ENCODE measurements at places on chromosomes 6 and 20.

- DNase-seq = no peak
Measured at GRCh38 chr6:74939151-74939708, 266.6 kb downstream of the COL12A1 start.

- DNase-seq = no peak
Measured at GRCh38 chr6:56959938-56960337, 5.0 kb downstream of the BEND6 start.

DNA sequence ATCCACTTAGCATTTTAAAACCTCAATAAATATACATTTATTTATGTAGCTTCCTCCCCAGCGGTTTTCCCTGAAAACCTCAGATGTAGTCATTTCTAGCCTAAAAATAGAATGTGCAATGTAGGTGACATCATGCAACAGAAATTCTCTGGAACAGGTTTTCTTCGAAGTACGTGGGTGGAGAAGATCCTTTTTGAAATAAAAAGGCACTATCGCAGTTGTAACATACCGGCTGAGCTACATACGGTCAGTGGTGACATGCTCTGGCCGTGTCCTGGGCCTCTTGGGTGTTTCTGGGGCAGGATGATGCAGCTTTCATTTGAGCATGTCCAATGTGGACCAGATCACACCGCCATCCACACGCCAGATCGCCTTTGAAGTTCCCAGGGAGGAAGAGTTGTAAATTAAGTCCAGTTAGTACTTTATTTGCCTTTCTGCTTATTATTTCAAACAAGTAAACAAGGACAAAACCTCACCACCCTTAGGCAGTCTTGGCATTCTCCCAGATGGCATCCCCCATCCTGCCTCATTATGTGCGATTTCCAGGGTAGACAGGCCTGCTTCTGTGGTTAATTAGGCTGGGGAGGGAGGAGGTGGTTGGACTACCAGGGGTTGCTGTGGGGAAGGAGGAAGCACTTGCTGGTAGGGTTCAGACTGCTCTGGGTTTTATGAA, 109.5 kb upstream of the CLDN20 start:
- DNase-seq = no peak

DNA sequence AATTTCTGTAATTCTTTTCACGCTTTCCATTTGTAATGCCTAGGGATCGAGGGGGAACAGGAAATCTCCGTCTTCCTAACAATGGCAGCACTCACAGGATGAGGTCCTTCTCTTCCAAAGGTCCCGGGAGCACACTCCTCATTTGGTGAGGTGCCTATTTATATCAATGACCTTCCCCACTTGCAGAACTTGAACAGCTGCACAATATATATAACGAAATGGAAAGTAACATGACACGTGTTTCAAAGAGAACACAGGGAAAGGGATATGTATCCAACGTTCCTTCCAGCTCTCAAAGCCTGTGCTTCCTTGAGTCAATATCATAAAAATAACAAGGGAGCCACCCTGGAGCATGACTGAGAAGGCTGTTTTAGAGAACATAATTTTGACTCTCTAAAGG, 78.6 kb upstream of the RBM24 start:
- DNase-seq = no peak

- no peak for DNase-seq
Measured at GRCh38 chr20:49935746-49936152, 448 bp upstream of the RNF114 start.

DNA sequence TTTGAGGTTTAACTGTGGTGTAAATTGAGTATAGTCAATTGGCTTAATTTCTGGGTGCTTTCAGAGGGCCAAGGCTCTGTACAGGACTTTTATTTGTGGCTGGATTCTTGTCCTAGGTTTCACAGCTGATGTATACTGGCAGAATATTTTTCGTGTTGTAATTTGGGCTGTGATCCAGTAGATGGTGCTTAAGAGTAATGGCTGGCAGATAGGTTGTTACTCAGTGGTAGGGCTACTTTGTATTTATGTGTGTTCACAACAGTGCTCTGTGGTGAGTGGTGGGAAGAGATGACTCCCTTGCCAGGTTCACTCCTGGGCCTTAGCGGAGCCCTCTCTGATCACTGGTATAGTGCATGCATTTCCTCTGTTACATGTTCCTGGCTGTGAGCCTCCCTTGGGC, 34.5 kb upstream of the FERMT1 start:
- no peak for DNase-seq

Data from dorsolateral prefrontal cortex (tissue), 122 donors.